Sciatic nerve (tissue), 2 donors: ENCODE measurements at places on chromosomes 1 and 21.

DNA sequence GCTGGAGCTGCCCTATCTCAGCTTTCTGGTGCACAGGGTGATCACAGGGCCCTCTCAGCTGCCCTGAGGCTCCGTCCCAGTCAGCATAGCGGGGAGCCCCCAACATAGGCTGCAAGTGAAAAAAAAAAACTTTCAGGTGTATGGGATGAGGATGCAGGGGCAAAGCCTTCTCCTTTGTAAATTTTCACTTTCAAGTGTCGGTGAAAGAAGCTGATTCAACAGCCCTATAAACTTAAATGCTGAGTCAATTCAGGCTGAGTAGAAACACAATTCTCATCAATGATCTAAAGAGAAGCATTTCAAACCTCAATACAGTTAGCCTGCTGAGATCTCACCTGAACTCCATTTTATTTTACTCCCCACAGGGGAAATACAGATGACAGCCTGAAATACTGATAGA is 171.2 kb downstream of the SEC16B start:
- DNase-seq, result no peak

DNA sequence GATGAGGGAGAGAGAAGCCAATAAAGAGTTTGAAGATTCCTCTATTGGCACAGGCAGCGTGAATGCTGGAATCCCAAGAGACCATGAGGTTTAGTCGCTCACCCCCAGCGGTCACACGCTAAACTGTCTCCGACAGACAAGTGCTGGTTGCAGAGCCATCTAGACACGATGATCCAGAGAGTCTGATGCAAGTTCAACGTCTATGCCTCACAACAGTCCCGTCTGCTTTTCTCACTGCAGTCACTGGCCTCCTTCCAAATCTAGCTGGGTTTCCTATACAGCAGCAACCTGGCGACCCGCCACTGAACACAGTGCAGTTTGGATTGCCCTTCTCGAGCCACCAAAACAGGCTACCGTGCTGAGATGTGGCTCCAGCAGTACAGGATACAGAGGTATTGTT is 98.6 kb upstream of the KRTAP19-8 start:
- DNase-seq, result no peak

GRCh38 chr1:118300808-118301207 is 115.8 kb upstream of the SPAG17 start:
- DNase-seq, result no peak

- peak; percentile 40 for DNase-seq
Measured at GRCh38 chr1:53395671-53396215, 63.5 kb upstream of the DMRTB1 start.

DNA sequence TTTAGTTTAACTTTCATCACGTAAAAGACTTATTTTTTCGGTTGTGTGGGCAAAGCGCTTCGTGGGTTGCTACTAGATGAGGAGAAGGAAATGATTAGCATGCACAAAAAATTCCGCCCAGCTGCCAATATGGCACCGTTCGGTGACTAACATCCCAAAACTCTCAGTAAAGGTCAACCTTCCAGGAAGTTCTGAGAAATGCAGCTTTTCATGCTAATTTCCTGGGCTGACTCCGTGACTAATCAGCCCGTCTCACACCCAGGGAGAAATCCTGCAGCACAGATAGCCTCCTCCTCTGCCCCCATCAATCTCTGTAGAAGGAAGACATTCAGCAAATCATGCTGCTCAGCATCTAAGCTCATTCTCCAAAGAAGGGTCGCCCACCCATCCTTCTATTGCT is 34.1 kb downstream of the TMCO4 start:
- no peak for DNase-seq

DNA sequence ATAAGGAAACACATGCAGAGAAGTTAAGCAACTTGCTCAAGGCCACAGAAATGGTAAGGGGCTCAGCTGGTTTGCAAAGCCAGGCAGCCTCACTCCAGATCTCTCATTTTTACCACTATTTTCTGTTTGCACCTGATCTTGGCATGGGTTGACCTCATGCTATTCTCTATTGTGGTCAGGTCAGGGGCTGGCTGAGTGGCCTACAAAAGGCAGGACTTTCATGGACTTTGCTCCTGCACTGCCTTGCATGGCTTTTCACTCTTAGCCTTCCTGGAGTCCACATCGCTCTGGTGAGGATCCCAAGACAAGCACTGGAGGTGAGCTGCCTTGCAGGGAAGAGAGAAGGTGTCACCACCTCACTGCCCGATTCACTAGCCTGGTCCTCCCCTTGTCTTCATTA is 56.8 kb upstream of the CSF3R start:
- DNase-seq, result no peak

GRCh38 chr21:25790122-25790877 is 55.5 kb downstream of the GABPA start:
- DNase-seq, result no peak
